ENCODE measurements at places on chromosomes 2 and 18.

- DNase-seq, result no peak
Observed at GRCh38 chr2:66171530-66171929, 263.4 kb upstream of the MEIS1 start.

DNA sequence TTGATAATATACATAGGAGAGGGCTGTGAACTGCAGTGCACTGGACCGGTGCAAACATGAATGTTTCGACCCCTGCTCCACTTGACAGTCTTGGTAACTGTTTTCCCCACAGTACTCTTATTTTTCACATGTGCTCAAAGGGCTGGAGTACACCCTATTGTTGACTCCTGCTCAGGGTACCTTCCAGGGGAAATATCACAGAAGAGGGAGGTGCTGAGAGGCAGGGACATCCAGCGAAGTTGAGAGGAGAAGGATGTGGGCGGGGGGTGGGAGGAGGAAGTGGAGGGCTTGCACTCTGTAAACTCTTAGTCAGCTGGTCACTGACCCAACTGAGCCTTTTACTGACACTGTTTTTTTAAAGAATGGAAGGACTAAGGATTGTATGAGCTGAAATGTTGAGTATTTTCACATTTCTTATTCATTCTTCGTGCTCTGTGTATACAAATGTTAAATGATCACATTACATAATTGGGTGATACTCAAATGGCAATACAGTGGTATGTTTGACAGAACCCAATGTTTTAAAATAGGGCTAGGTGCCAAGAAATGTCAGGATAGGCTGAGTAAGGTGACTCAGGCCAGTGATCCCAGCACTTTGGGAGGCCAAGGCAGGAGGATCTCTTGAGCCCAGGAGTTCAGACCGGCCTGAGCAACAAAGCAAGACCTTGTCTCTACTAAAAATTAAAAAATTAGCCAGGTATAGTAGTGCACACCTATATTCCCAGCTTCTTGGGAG lies 10.0 kb downstream of the INPP4A start:
- no peak for DNase-seq

GRCh38 chr2:99507937-99508818 lies 18.4 kb upstream of the REV1 start:
- no peak for DNase-seq

GRCh38 chr2:18598848-18599484 lies 9.6 kb upstream of the NT5C1B start:
- no peak for DNase-seq

DNA sequence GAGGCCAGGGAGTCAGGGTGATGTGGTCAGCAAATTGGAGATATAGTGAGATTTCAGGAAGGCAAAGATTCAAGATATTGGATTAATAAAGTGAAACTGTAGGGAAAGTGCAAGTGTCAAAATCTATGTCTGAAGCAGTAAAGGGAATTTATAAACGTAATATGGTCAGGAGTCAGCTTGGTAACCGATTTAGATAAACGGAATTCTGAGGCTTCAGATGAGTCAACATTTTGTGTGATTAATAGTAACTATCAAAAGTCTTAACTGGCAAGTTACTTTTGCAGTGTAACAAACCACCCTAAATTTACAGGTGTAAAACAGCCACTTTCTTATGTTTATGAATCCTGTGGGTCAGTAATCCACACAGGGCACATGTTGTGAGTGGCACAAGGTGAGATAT lies 10.9 kb downstream of the MTX2 start:
- no peak for DNase-seq

GRCh38 chr2:214566457-214566856 lies 155.6 kb downstream of the VWC2L start:
- no peak for DNase-seq

DNA sequence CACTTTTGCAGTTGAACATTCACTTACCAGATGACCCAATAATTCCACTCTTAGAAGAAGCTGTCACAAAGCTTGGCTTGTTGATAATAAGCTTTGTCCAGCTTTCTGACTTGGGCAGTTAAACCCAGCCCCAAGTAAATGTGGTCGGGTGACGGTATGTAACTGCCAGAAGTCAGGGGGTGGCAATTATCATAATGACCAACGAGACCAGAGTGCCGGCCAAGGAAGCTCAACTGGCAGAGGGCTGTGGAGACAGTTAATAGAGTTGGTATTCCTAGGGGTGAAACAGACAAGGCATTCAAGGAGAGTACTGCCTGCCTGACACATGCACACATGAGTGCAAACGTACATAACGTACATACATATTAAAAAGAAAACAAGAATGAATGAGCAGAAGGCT lies 116.7 kb downstream of the EIPR1 start:
- no peak for DNase-seq

GRCh38 chr18:75269124-75269680 lies 58.6 kb downstream of the TSHZ1 start:
- no peak for DNase-seq

DNA sequence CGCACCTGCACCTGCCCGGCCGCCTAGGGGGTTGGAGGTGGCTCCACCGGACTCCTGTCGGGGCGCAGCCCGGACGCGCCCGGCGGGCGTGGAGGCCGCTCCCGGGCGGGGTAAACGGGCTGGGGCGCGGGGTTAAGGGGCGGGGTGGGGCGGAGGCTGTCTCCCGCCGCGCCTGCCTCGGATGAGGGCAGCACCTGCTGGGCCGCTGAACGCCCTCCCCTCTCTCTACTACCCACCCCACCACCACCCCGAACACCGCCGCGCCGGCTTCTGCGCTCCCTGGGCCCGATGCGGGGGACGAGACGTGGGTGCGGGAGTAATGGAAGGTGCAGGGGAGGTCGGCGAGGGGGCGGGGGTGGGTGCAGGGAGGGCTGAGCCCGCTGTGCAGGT lies 224.8 kb upstream of the ID2 start:
- DNase-seq, result no peak

GRCh38 chr2:94978917-94979316 lies 46.6 kb upstream of the MAL start:
- DNase-seq, result no peak

DNA sequence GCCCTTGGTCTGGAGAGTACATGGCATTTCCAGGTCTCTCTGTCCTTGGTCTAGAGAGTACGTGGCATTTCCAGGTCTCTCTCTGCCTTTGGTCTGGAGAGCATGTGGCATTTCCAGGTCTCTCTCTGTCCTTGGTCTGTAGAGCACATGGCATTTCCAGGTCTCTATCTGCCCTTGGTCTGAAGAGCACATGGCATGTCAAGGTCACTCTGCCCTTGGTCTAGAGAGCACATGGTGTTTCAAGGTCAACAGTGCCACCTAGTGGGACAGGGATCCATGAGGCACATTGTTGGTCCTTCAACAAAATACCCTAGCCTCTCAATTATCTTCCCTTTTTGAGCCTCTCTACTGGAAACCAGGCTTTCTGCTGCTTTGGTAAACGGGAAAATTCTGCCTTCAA lies 250.2 kb downstream of the OTX1 start:
- no peak for DNase-seq

GRCh38 chr2:130963196-130963848 lies 126.6 kb downstream of the ARHGEF4 start:
- no peak for DNase-seq

GRCh38 chr2:1693723-1694122 lies 50.6 kb downstream of the PXDN start:
- peak; percentile 47 for DNase-seq

DNA sequence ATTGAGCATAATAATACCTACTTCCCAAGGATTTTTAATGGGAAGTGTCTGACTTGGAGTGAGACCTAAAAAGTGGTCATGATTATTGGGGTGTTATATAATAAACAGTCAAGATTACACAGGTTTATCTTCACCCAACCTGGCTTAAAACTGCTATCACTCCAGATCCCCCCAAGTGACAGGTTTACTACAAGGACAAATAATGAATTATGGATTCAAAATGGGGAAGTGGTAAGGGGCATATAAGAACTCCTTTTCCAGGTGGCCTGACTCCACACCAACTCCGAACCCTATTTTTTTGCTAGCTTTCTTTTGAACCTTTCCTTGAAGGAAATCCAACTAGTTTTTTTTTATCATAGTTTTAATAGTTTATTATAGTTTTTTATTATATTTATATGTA lies 663.0 kb upstream of the FANCL start:
- no peak for DNase-seq

DNA sequence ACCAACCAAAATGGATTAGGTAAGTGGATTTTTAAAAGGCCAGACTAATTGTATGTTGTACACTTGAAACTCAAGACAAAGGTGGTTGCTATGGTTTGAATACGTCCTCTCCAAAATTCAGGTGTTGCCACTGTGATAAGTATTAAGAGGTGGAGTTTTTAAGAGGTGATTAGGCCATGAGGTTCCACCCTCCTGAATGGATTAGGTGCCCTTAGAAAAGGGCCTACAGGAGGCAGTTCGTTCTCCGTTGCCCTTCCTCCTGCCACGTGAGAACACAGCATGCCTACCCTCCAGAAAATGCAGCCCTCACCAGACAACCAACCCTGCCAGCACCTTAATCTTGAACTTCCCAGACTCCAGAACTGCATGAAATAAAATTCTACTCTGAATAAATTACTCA lies 51.2 kb downstream of the CHMP3 start:
- no peak for DNase-seq
